ENCODE measurements at places on chromosomes 12 and 14.

DNA sequence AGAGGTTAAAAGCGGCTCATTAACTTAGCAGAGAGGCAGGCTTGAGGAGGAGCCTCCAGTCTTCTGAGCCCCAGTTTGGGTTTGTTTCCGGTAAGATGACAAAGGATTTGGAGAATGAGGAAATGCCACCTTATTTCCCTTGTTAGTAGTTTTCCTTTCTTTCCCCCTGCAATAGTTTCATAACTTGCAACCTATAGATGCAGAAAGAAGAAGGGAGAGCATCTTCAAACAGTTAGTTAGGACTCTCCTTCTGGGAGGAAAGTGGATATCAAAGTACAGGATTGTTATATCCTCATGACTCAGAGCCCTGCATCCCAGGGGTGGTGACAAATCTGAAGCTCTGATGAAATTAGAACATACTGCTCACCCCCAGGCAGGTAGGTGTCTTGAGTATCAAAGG is 180.7 kb upstream of the SLC38A2 start:
- no peak for DNase-seq

GRCh38 chr14:51219473-51220448 is 20.3 kb upstream of the TMX1 start:
- no peak for DNase-seq

DNA sequence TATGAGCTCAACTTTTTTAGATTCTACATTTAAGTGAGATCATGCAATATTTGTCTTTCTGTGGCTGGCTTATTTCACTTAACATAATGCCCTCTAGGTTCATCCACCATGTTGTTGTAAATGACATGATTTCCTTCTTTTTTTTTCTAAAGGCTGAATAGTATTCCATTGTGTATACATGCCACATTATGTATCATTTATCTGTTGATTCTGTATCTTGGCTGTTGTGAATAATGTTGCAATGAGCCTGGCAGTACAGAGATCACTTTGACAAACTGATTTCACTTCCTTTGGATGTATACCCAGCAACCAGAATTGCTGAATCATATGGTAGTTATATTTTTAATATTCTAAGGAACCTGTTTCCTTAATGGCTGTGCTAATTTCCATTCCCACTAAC is 19.1 kb downstream of the FBXW8 start:
- no peak for DNase-seq

DNA sequence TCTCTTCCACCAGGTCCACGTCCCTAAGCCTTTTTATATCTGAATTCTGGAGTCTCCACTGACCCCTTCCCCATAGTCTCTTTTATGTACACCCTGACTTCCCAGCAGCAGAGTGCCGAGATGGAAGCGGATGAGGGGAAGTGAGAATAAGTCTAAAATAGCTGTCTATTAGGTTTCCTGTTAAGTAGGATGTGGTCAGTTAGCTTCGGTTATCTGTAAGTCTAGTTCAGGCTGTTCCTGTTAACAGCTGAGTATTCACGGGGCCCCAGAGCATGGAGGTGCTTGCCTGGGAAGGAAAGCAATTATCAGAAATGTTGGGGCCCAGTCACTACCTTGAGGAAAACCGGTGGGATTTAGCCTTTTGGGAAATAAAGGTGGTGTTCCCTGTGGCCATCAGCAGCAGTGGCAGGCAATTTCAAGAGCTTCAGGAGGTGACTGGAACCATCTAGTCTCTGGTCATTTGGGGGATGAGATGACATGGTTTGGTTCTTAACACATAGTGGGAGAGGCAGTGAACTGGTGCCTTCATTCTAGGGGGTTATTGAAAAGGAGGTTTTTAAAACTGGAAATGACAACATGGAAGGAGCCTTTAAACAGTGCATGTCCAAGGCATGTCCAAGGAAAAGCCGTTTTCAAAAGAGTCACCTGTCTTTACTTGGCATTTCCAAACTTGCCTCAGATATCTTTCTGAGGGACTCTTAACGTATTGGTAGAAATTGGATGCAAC is 21.8 kb downstream of the CHST11 start:
- no peak for DNase-seq

DNA sequence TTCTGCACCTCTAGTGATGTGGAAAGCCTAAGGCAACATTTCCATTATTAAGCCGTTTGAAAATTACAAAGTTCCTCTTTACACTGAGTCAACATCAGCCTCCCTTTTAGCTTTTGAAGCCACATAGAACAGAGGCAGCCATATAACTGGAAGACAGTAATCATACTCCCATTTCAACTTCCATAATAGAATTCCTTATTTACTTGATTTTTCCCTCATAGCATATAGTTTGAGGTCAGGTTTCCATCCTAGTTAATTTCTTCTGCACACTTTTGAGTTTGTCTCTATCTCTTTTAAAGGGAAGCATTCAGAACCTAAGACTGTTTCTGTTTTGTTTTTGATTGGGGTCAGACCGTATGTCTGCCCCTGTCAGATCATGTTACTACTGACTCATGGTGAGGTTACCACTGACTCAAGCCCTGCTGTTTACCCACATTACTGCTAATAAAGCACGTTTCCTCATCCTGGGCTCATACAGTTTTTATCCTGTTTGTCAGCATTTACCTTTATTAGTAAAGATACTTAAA is 161.0 kb downstream of the SLC38A4 start:
- no peak for DNase-seq

- DNase-seq: no peak
Observed at GRCh38 chr12:56634242-56634836, 4.2 kb upstream of the BAZ2A start.

DNA sequence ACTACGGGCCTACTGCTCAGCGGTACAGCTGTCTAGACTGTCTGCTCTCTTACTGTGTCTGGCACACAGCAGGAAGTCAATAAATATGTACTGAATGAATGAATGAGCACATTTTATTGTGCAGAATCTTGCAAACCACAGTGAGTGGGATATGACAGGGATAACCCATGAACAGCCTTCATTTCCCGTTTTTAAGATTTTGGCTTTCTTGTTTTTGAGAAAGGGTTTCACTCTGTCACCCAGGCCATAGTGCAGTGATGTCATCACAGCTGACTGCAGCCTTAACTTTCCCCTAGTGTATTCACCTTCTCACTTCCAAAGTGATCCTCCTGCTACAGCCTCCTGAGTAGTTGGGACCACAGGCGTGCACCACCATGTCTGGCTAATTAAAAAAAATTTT is 203.1 kb downstream of the AEBP2 start:
- no peak for DNase-seq

DNA sequence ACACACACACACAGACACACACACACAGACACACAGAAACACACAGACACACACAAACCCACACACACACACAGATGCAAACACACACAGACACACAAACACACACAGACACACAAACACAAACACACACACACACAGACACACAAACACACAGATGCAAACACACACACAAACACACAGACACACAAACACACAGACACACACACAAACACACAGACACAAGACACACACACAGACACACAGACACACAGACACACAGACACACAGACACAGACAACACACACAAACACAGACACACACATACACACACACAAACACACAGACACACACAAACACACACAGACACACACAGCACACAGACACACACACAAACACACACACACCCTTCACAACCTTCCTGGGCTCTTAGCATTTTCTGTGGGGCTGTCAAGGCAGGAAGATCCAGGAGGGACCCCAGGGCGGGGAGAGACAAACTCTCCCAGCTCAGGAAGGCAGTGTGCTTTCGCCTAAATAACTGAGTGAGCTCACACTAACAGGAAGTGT is 24.2 kb upstream of the INF2 start:
- no peak for DNase-seq

GRCh38 chr12:12387501-12387900 is 30.6 kb downstream of the BORCS5 start:
- no peak for DNase-seq

- no peak for DNase-seq
Observed at GRCh38 chr14:92480856-92481255, 32.7 kb upstream of the RIN3 start.

- DNase-seq: no peak
Observed at GRCh38 chr14:79278798-79279644, 932.3 kb downstream of the DIO2 start.

GRCh38 chr14:65422088-65422834 is 9.7 kb downstream of the FUT8 start:
- DNase-seq: no peak

DNA sequence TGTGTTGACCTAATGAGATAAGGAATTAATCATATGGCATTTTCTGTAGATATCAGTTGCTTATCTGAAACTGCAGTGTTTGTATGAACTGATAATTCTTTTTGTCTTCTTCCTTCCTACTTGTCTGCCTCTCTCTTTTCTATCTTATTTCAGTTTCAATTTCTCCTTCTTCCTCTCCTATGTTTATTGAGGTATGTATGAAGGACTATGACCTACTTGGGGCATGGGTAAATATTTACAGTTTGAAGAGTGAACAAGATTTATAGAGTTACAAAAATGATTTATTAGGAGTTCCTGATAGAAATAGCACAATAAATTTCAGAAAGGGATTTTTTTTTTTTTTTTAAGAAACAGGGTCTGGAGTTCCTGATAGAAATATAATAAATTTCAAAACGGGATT is 88.7 kb upstream of the MUCL1 start:
- DNase-seq: no peak

GRCh38 chr12:64612843-64613242 is 2.5 kb downstream of the RASSF3 start:
- DNase-seq: no peak

- DNase-seq: no peak
Observed at GRCh38 chr14:36719823-36720222, 58.2 kb downstream of the PAX9 start.

DNA sequence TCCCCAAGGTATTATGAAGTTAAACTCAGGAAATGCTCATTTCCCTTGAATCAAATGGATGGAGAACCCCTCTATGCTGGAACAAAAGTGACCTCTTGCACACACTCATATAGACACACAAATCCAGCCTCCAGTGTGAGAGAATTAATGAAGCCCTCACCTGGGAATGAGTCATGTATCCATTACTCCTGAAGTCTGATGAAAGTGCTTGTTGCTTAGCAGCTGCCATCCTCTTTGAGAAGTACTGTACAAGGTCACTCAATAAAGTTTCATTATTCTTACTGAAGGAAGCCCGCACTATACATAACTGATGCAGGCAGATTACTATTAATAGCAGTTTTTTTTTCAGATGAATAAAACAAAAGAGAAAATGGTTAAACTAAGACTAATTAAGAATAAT is 102.3 kb downstream of the RERG start:
- DNase-seq: no peak

DNA sequence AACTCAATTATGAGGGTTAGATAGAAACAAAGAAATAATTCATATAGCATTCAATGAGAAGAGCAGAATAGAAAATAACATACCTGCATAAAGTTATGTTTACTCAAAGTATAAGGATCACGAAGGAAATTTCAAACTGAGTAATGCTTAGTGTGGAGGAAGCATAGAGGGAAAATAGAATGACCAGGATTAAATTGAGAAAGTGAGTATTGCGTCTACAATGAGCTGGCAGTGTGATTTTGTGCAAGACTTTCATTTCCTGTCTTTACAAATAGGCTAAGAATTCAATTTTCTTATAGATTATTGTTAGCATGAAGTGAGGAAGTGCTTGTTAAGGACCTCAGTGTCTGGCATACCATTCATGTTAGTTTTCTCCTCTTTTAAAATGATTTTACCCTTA is 12.0 kb downstream of the ADGRD1 start:
- no peak for DNase-seq

DNA sequence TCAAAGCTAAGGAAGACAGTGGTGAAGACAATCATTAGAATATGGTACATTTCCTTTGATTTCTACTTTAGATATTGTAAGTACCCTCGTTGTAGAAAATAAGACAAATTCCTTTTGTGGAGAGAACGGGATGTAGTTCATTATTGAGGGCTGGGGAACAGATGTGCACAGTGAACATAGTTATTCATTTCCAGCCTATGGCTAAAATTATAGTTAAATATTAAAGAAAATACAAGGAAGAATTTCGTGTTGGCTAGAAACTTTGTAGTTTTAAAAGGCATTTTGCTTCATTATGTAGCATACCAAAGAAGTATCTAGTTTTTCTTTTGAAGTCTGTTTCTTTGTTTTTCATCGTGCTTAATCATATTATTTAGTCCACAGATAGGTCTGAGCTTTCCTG is 201.8 kb downstream of the ESR2 start:
- no peak for DNase-seq

- no peak for DNase-seq
Observed at GRCh38 chr12:3168223-3169221, 91.3 kb downstream of the TSPAN9 start.

- no peak for DNase-seq
Observed at GRCh38 chr12:76018672-76019071, 12.9 kb downstream of the PHLDA1 start.

GRCh38 chr14:28061006-28061405 is 705.6 kb upstream of the FOXG1 start:
- no peak for DNase-seq

- DNase-seq: no peak
Observed at GRCh38 chr12:40730281-40730680, 38.0 kb downstream of the CNTN1 start.

DNA sequence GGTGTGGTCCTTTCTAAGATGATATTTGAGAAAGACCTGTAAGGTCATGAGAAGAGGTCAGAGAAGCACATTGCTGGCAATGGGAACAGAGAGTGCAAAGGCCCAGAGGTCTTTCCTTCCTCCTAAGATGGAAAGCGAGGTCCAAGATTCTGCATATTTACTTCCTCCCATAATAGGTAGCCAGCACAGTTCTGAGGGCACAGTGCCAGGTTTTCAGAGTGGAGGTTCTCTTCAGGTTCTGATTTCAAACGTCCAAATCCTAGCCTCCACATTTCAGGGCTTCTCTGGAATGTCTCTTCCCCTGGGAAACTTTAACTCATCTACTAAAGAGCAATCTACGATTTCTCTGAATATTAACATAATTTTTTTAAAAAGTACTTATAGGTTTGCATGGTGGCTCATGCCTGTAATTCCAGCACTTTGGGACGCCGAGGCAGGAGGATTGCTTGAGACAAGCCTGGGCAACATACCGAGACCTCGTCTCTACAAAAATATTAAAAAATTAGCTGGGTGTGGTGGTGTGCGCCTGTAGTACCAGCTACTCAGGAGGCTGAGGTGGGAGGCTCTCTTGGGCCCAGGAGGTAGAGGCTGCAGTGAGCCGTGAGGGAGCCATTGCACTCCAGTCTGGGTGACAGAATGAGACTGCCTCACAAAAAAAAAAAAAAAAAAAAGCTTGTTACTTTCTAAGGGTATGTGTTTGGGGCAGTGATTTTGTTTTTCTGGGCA is 526 bp upstream of the MRPL42 start:
- no peak for DNase-seq

- no peak for DNase-seq
Observed at GRCh38 chr12:101777485-101777884, 38.2 kb upstream of the SYCP3 start.

DNA sequence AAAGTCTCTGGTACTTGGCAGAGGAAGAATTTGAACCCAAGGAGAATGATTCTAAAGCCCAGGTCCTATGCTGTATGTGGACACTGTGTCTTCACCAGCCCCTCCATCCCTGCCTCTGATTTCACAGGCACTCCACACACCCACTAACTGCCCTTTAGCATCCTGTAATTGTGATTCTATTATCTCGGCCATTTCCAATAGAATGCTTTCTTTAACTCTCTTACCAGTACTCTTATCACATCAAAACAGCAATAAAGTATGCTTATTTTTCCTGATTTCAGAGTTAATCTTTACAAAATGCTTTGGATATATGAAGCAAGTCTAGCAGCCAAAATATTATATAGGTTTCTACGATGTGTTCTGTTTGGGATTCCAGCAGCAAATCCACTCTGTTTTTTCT is 37.9 kb upstream of the BTG1 start:
- no peak for DNase-seq

GRCh38 chr12:57226588-57227314 is 2.8 kb upstream of the SHMT2 start:
- no peak for DNase-seq

All from cortex of kidney (tissue), 1 donor.